NCI-H187 treated with DMSO at 0.1 percent for 48 hours (cell line): ENCODE measurements at places on chromosomes 7 and 10.

DNA sequence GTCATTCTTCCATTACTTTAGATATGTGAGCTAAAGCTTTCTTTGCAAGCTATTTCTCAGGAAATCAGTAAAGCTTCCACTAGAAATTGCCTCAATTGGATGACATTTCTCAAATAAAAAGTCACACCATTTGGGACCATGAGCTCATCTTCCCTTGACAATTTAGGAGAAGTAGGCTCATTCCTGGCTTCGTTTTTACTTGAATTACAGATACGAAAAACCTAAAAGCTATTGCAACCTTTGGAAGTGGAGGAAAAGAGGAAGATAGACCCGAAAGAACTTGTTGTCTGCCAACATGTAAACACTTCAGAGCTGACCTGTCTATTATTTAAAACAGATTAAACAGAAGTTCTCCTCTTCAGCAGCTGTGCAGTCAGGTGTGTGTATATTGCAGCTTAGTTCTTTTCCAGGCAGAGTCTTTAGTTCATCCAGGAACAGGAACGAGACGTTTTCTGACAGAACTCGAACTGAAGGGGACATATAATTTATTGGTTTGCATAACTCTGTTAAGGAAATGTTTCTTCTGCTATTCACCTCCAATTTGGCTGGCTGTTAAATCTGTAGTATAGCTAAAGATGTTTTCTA lies 43.1 kb upstream of the ST8SIA6 start:
- no peak for DNase-seq

DNA sequence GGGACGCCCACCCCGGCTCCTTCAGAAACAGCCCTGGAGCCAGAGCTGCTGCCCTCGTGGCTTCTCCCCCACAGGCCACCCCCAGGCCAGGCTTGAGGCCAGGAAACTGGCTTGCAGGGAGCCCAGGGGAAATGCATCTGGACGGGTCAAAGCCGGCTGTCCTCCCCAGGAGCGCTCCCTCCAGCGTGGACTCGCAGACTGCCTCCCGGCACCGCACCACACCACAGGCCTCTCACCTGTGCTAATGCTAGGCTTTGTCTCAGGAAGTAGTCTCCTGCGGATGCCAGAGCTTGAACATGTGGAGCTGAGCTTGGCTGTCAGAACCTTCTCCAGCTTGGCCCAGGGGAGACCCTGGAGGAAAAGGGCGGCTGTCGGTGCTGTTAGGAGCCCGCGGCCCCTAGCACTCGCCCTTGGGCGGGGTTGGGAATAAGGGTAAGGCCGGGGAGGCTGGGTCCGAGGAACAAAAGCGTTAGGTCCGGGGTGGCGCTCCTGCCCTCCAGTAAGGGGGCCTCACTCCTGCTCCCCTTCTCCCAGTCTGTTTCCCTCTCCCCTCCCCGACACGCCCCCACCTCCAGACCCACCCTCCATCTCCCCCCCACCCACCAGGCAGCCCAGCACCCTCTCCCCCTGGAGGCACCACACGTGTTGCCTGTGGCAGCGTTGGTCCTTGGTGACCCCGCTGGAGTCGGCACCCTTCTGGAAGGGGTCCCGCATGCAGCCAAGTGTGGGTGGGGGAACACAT lies 21.6 kb upstream of the DRGX start:
- no peak for DNase-seq

GRCh38 chr10:36171953-36172940 lies 530.2 kb upstream of the FZD8 start:
- DNase-seq = no peak

GRCh38 chr7:134888141-134888740 lies 98.1 kb upstream of the AGBL3 start:
- DNase-seq = no peak

DNA sequence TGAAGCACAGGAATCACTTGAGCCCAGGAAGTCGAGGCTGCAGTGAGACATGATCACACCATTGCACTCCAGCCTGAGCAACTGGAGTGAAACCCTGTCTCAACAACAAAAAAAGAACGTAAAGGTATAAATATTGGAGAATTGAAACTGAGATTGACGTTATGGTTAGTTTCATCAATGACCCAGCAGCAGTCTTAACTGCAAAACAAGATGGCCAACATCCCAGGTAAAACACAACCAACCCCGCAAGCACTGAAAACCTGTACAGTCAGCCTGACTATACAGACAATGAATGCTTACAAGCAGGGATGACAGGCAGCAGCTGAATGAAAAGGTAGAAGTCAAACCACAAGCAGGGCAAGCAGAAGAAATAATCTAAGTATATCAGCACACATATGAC lies 34.7 kb downstream of the WAPL start:
- DNase-seq = no peak

- DNase-seq = no peak
These were observed 12.0 kb downstream of the FXYD4 start for GRCh38 chr10:43383204-43383971.

- no peak for DNase-seq
These were observed 105.9 kb upstream of the ANLN start for GRCh38 chr7:36283711-36284130.

DNA sequence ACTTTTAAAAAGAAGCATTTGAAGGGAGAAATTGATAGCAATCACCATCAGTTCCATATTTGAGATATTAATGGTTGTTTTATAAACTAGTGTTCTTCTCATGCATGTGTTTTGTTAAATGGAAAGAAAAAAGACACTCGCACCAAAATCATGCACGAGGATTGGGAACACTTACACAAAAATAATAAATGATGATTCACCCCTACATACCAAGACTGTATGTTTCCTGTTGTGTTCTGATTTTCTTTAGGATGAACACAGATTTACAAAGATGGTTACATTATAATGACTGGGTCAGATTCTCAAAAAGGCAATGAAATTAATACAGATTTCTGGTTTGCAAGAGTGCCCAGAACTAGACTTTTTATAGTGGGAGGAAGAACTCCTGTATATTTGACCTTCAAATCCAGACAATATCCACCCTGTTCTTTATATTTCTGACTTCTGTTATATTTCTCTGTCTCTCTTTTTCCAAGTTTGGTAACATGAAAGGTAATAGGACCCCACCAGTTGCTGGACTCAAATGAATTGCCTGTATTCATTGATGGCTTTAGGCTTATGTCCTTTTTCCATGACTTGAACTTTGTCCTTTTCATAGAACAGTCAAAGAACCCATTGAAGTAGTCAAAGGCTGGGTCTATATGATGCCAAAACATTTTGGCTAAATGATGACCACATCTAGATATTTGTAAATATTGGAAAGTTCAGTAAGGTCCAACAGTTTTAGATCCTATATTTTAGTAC lies 54.4 kb downstream of the SEMA3A start:
- DNase-seq = no peak

GRCh38 chr10:102643336-102644065 lies 778 bp upstream of the TRIM8 start:
- no peak for DNase-seq

GRCh38 chr10:67722113-67722512 lies 26.1 kb upstream of the CTNNA3 start:
- no peak for DNase-seq

DNA sequence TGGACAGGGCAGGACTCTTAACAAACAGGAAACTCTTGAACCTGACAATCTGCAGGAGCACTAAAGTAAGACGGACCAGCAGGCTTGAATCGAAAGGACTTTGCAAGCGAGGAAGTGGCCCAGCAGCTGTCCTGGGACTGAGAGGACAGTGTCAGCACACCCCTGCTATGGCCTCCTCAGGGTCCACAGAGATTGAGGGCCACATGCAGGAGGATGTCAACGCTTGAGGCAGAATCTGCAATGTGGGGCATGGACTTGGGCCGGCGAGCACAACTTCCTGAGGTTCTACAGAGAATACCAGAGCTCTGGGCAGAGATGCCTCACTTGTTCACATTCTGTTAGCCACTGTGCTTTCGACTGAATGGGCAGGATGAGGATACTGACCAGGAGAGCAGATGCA lies 84.4 kb upstream of the EFCAB10 start:
- DNase-seq = no peak

DNA sequence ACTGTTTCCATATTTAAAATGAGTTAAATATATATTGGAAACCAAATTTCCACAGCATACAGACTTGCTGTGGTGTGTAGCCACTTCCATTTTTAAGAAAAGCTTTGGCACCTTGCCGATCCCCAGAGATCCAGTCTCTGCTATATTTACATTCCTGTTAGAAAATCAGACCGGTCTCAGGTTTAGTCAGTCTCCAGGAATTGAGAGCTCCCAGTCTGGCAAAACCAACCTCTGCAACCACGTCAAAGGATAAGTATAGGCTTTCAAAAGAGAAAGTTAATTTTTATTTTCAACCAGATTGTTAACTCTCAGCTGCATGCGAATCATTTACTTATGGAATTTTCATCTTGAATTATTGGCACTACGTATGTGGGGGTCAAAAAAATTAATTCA lies 28.2 kb downstream of the PUS7 start:
- DNase-seq = no peak

DNA sequence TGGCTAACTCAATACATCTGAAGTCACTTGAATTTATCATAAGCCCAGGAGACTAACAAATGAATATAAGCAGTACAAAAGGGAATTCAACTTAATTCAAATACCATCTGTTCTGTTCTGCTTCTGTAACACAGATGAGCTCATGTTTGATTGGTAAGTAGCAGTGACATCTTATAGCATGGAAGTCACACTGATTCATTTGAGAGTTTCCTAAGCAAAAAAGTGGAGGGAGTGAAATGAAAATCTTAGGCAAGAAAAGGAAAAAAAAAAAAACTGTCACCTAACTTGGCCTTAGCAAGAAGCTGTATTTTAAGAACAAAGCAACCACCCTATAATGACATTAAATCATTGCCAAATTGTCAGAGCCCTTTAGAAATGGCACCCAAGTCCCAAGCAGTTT lies 49.5 kb downstream of the SMURF1 start:
- DNase-seq = no peak

DNA sequence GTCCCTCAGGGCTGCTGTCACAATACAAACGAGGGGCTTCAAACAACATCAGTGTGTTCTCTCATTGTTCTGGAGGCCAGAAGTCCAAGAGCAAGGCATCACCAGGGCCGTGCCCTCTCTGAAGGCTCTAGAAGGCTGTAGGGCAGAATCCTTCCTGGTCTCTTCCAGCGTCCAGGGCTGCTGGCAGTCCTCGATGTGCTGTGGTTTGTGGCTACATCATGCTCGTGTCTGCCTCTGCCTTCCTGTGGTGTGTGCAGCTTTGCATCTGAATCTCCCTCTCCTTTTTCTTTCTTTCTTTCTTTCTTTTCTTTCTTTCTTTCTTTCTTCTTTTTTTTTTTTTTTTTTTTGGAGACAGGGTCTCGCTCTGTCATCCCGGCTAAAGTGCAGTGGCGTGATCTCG lies 103.5 kb downstream of the INSYN2A start:
- DNase-seq = no peak

DNA sequence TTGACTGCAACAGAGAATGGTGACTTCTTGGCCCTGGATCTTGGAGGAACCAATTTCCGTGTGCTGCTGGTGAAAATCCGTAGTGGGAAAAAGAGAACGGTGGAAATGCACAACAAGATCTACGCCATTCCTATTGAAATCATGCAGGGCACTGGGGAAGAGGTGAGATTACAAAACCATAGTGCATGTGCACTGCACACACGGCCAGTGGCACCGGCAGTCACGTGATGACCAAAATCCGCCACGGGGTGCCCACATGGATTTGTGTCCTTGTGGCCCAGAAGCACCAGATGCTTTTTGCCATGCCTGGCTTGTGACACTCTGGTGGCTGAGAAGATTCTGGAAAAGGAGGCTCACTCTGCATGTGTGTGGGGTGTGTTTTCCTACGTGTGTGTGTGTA lies 32.4 kb downstream of the TACR2 start:
- DNase-seq = no peak

DNA sequence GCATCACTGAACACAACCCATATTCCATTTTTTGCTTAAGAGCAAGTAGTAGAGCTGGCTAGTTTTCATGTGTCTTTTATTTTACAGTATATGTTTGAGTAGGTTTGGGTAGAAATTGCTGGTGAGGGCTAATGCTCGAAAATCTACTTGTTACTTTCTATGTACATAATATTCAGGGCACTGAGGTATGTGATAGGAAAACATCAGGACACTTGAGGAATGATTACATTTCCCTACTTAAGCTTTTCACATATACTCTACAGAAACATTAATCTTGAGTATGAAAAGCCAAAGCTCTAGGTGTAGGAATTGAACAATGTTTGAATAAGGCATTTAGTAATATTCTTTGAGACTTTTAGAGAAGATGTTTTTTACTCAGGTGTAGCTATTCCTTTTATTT lies 73.6 kb downstream of the POU6F2 start:
- DNase-seq = no peak

DNA sequence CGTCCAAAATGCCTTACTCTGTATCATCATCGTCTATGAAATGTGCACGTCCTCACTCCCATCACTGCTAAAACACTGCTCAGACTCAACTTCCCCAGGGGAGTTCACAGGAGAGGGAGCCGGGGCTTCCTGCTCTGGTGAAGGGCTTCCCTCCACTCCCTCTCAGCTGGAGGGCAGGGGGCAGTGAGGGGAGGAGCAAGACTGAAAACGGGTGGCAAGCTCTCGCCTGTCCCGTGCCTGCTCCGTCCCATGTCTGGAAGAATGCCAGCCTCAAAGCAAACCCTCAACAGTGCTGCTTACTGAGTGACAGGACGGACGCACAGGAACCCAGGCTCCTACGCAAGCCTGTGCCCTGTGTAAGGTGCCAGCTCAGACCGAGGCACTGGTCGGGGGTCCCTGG lies 25.1 kb downstream of the PRKAG2 start:
- no peak for DNase-seq

- no peak for DNase-seq
These were observed 10.8 kb upstream of the C10orf53 start for GRCh38 chr10:49668684-49669083.

DNA sequence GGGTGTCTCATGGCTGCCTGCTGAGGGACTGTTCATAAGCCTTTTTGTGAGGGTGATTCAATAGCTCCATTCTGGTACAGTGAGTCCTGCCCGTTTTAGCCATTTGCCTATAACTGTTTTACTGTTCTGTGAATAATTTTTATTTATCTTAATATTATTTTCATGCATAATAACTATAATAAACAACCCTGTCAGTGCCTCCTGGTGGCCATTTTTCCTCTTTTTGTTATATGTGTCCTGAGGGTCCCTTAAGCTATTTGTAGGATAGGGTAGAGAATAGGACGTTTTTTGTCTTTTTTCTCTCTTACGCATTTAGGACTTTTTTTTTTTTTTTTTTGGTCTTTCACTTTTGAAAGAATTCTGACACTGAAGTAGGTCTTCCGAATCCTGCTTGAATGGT lies 2.9 kb downstream of the C1QL3 start:
- DNase-seq = no peak

DNA sequence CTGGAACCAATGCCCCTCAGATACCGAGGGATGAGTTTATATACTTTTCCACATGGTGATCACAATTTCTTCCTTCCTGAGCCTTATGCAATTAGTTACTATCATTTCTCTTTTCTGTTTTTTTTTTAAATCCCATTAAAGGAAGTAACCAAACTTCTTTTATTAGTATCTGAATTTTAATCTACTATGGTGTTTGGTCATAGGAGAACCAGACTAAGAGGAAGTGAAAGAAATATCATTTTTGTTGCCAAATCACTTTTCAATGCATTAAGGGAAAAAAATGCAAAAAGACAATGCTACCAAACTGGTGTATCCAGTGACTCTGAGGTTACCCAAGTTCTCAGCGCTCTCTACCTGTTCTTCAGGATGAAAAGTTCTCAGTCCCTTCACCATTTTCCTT lies 167.7 kb downstream of the NXPH1 start:
- no peak for DNase-seq
